ENCODE measurements at places on chromosomes 7 and 10.

DNA sequence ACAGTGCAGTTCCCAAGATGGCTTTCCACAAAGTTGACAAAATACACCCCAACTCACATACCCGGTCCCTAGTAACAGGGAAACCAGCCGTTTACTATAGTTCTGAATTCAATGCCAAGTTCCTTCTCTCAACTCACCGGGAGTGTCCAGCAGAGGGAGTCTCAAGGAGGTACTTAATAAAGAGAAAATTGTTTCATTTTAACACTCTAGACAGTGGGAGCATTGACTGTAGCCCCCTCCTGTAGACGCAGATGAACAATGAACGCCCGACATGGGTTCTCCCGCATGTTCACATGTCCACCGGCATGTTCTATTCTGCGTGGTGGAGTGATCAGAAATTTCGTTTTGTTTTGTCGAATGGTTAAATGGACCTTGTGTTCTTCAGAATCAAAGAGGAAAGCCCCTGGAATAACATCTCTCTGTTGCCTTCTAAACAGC, 1.9 kb downstream of the HIPK2 start:
- peak; percentile 66 for DNase-seq

DNA sequence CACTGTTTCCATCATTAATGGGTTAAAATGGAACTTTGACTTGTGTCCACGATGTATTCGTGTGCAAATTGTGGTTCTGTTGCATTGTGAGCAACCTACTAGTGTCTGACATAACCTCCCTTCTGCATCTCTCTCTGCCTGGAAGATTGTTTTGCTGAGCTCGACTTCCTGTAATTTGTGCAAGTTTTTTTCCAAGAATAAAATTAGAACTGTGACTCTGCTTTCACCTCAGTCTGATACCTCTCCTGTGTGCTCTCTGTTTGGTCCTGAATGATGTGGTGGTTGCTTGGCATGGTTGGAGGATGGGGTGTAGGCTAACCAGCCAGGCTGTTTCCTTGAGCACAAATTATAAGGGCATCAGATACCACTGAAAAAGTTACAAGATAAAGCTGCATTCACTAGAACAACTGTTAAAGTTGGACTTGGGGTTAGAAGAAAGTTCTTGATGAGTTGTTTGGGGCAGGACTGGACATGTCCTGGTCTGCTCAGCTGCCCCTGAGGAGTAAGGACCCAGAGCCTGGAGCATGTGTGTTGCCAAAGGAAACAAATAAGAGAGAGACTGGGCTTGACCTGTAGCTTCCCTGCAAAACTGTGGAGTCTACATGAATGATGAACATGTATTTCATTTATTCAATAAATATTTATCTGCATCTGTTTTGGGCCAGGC, 1.9 kb upstream of the VOPP1 start:
- no peak for DNase-seq

DNA sequence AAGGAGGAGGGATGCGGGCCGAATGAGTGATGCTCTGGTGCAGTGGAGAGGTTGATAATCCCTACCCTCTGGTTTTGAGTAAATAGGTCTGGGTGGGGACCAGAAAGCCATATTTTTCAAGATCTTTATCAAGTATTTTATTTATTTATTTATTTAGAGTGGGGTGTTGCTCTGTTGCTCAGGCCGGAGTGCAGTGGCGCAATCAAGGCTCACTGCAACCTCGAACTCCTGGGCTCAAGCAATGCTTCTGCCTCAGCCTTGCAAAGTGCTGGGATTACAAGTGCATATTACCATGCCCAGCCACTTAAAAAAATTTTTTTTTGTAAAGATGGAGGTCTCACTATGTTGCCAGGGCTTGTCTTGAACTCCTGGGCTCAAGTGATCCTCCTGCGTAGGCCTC, 21.6 kb downstream of the SVIL start:
- no peak for DNase-seq

DNA sequence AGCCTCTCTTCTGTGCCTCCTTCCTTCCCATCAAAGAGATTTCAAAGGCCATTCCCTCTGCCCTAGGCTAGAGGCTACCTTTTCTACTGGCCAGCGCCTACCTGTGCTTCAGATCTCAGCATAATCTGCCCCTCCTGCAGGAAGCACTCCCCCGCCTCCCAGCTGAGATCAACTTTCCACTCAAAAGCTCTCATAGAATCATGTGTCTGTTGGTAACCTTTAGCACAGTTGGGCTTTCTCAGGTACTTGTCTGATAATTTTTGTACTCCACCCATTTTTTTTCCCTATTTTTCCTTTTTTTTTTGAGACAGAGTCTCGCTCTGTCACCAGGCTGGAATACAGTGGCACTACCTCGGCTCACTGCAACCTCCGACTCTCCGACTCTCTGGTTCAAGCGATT, 231.0 kb upstream of the PRSS58 start:
- DNase-seq: no peak

GRCh38 chr7:55774327-55775050, 88.1 kb downstream of the SEPTIN14 start:
- no peak for DNase-seq

- DNase-seq: peak; percentile 79
Observed at GRCh38 chr10:50510517-50511473, 113.0 kb downstream of the SGMS1 start.

DNA sequence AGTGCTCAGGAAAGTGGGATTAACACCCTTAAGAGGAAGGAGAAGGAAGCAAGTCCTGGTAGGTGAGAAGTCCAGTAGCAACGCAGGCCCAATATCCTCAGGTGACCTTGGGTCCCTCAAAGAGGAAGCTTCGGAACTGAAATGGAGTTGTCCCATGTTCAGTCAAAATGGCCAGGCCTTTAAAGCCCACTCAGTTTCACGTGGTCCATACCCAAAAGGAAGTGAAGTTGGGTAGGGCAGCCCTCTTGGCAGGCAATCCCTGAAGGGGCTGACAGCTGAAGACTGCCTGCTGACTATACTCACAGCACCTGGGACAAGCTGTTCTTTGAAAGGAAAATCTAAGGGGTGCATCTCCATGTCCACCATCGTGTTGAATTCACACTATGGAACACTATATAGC, 3.0 kb downstream of the GSAP start:
- no peak for DNase-seq

GRCh38 chr10:845526-845925, 86.0 kb downstream of the LARP4B start:
- DNase-seq: peak; percentile 45

GRCh38 chr7:147438216-147438615, 1152.3 kb upstream of the C7orf33 start:
- DNase-seq: no peak

- DNase-seq: no peak
Observed at GRCh38 chr7:132257253-132257652, 319.0 kb downstream of the PLXNA4 start.

DNA sequence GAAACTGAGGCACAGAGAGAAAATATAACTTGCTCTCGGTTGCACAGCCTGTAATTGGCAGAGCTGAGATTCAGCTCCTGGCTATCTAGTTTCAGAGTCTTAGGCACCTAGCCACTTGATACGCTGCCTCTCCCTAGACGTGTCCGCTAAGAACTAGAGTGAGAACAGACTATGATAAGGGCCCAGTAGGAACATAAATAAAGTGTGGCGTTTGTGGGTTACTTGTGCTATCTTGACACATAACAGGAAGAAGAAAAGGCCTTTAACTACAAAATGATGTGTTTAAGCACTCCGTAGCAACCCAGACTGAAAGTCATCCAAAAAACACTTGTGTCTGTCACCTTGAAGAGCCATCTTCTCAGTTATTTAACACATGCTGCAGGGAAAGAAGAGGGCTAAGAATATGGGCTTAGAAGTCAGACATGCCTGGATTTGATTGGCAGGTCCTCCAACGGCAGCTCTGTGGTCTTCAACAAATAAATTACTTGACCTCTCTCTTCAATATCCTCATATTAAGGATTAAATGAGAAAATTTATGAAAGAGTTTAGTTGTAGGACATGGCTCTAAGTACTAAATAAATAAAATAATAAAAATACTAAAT, 96.2 kb downstream of the SGMS1 start:
- no peak for DNase-seq

DNA sequence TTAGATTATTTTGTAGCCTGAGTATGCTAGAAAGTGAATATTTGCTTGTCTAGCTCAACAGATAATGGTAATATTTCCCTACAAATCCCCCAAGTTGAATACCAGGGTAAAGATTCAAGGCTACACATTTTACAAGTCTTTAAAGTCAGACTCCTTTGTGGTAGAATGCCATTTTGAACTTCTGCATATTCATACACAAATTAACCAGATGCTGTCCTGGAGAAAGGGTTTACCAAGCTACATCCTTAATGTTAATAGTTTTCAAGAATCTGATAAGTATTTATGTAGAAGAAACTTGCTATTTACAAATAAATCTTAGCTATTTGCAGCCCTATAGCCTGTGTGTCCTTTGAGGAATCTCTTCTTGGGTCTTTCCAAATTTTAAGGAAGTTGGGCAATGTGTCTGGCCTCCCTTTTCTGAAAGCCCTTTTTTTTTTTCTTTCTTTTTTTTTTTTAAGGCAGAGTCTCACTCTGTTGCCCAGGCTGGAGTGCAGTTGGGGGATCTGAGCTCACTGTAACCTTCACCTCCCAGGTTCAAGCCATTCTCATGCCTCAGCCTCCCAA, 82.6 kb downstream of the CPEB3 start:
- DNase-seq: no peak

DNA sequence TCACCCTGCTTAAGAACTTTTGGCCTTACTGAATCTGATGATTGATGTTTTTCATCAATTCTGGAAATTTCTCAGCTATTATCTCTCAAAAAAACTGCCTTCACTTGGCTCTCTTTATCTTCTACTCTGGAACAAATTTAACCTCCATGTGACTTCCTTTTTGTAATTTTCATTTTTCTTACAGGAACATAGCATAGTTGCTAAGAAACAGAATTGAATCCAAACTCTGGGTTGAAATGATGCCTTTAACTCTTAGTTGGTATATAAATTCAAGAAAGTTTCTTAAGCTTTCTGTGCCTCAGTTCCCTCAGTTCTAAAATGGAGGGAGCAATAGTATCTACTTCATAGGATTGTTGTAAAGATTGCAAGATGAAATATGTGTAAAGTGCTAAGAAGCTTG, 19.8 kb downstream of the GPR141 start:
- DNase-seq: no peak

- no peak for DNase-seq
Observed at GRCh38 chr7:47185839-47186238, 396.1 kb downstream of the TNS3 start.

DNA sequence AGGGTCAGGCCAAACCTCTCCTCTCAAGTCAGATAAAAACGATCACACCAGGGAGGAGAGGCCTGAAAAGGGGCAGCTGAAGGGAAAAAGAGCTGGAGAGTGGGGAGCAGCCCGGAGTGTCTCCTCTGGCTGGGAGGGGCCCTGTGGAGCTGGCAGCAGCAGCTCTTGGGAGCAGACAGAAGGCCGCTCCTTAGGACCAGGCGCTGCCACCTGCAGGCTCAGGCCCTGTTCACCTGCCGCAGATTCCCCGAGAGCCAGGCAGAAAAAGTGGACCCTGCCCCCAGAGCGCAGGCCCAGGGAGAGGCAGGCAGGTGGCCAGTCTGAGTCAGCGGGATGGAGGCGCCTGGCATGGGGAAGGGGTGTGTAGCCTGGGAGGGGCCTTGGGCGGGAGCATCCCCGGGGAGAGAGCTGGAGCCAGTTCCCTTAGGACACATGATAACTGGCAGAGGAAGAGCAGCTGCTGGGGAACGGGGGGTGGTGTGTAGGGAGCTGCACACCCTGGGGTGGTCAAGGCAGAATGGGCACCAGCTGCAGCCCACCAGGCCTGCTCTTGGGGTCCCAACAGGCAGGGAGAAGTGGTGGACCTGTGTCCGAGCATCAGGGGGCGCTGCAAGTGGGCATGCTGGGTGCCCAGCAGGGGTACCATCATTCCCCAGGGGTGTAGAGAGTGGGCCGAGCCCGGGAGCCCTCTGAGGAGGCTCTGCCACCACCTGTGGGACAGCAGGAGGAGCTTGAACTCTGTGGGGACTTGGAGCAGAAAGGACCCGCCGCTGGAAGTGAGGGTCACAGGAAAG, 177.2 kb upstream of the RHEB start:
- DNase-seq: no peak

- DNase-seq: no peak
Observed at GRCh38 chr7:66682350-66683093, 53.8 kb downstream of the KCTD7 start.

DNA sequence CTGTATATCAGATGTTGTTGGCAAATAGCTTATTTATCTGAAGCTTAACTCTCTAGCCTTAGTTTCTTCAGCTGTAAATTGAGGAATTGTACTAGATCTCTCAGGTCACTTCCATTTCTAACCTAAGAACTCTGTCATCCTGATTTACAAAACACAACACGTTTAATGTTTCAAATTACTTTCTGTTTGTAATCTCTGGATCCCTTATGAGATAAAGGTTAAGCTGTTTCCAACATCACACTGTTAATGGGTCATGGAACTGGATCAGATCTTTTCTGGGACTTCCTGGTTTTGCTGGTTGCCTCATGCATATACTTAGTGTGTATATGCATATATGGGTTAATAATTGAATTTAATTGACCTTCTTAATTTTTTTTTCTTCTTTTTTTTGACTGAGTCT, 9.9 kb downstream of the SAMD8 start:
- no peak for DNase-seq

DNA sequence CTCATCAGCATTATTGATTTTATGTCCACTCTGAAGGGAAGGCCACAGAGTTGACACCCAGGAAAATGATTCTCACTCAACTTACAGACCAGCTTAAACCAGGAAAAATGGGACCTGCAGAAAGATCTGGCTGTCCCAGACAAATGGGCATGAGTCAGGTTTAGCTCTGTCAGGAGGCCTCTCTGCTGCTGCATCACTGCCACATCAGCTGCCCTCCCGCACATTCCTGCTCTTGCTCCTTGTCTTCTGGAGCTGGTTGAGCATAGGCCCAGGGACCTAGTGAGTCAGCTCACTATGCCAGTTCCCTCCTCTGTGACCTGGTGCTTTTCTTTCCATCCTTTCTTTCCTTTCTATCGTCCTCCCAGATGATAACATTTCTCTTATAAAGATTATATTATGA, 18.8 kb upstream of the SMNDC1 start:
- DNase-seq: peak; percentile 60

DNA sequence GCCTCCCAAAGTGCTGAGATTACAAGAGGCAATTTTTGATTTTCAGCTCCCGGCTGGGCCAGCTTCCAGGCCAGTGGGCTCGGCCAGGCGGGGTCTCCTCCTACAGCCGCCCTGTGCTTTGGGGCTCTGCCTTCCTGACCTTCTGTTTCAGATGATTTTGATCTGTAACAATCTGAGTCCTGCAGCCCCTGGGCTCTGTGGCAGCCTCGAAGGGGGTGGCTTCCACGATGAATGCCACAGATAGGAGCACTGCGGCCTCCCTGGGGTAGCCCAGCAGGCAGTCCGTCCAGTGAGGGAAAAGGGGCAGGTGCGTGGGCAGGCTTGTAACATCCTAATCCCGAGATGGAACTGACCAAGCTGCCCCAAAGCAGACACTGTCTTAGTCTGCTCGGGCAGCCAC, 177.5 kb downstream of the DNAJB6 start:
- DNase-seq: no peak
